Stimulated activated CD4-positive, alpha-beta T cell treated with anti-CD3 and anti-CD28 coated beads, Interleukin-4, amount 100 ng/mL, for 4 hours (primary cell): ENCODE measurements at places on chromosomes 7 and 10.

DNA sequence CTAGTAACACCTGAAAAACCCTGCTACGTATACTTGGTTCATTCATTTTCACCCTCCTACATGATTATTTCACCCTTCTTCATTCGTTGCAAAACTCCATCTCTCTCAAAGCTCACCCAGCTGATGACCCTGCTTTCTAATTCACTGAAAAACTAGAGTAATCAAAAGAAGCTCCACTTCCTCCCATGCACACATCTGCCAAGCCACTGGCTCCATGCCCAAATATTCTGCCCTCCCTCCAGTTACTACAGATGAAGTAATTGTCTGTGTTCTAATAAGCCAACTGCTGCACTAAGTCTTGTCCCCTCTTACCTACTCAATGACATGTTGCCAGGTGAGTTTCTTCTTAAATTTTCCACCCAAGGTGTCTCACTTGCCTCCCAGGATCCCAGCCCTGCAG lies 96.9 kb upstream of the CCDC71L start:
- DNase-seq = no peak

DNA sequence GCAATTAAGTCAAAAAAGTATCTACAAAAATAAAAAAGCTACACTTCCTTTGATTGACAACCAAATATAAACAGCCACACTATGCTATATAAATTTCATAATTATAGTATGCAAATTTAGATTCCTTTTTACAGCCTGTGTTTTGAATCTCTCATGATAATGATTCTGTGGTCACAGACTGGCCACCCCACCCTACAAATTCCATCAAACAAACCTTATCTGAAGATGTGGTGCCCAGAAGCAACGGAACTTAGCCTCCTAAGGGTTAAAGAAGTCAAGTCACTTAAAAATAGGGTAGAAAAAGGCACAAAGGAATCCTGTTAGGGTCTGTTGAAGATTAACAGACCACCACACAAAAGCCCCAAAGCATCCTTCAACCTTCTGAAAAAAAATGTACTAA lies 351.8 kb downstream of the INHBA start:
- DNase-seq = no peak

- no peak for DNase-seq
Measured at GRCh38 chr10:44968091-44968490, 8.5 kb downstream of the RASSF4 start.

- DNase-seq = no peak
Measured at GRCh38 chr7:128909625-128910568, 612 bp downstream of the KCP start.

GRCh38 chr10:11830836-11831519 lies 7.8 kb downstream of the PROSER2 start:
- no peak for DNase-seq

- no peak for DNase-seq
Measured at GRCh38 chr7:19916046-19916445, 142.6 kb upstream of the TMEM196 start.

- no peak for DNase-seq
Measured at GRCh38 chr7:153858355-153858754, 193.8 kb upstream of the DPP6 start.

DNA sequence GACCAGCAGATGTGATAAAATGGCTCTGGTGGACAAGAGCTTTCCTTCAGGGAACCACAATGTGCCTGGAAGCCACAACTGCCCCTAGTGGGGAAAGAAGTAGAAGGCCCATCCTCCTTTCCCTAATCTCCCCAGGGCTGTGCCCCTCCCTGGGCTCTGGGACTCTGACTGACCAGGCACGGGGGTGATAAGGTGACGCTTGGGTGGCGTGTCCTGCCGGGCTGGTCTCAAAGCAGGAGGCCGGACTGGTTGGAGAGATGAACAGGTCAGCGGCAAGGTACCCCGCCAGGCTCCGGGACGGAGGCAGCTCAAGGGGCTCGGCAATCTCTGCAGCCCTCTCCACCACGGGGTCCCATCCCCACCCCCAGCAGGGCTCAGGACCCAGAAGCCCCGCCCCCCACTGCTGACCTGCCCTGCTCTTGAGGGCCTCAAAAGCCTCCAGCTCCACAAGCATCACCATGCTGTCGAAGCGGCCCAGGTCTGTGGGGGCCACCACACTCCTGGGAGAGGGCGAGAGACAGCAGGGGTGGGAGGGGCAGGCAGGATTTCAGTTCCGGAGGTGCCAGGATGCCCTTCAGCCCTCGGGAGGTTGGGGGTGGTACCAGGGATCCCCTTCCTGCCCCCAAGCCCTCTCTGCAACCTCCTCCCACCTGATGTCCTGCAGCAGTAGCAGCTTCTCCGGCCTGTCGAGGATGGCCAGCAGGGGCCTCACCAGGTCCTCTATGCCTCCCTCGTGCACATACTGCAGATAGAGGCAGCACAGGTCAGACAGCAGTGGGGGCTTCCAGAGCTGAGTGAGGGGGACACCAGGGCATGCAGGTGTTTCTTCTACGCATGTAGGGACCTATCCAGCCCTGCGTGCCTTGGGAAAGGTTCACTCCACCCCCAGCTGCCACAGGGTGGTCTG lies 12.2 kb downstream of the LZTS2 start:
- no peak for DNase-seq

GRCh38 chr7:24972991-24973390 lies 7.0 kb downstream of the OSBPL3 start:
- no peak for DNase-seq

DNA sequence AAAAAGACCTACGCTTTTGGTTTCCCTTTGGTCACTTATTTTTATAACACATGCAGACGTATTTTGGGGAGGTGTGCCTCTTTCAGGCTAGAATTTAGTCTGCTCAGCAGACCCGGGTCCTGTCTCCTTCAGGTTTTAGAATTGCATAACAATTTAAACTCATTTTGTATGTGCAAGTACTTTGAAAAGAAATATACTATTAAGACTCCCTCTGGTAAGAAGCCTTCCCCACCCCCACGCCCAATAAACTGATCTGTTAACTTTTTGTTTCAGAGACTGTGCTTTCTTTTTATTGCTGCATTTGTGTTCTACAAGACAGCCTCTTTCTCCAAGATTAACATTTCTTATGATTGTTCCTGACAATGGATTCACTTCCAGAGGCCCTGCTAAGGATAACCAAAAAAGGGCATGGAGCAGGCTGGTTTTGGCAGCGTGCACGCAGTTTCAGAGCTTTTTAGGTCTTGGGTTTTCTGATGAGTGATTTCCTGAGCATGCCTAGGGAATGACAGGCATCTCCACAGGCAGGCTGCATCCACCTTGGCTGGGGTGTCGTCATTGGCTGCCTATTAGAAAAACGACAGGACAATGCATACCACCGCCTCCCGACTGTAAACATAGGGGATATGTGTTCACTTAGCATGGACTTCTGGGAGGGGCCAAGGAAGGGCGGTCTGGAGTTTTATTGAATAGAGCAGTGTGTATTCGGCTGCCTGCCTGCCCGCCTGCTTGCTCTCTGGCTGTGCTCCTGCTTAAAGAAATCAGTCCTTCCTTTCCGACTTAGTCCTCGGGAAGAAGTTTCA lies at the start of gene CALD1:
TSS of gene CALD1 (plus strand) at position 694 of the 800 bp plus-strand sequence. CDS start 88,100 bp downstream, outside the sequence.
- DNase-seq = no peak
